ENCODE measurements at places on chromosomes 3 and 15.

DNA sequence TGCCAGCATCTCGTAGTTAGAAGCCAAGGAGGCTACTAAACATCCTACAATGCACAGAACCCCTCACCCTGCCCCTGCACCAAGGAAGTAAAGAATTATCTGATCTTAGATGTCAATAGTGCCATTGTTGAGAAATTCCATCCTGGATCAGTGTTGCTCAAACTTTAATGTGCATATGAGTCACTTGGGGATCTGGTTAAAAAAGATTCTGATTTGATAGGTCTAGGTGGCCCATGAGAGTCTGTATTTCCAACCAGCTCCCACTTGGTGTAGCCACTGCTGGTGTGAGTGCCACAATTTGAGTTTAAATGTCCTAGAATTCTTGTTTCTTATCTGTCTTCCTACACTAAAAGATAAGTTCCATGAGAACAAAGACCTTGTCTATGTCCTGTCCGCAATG lies 43.7 kb downstream of the TMEM45A start:
- no peak for DNase-seq

DNA sequence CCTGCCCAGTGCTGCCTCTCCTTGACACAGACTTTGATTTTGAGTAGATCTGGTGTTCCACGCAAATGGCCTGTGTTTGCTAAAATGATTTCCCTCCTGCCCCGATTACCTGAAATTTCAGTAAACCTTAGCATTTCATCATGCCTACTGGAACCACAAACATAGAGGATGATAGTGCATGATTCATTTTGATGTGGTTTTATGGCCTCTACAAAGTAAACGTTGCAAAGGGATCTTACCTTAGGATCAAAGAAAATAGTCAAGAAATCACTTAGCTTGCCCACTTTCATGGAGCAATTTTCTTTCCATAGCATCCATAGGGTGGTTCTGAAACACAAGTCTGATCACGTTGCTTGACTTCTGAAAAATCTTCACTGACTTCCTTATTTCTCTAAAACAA lies 524.6 kb upstream of the ATP11B start:
- DNase-seq = no peak

- DNase-seq = no peak
These were observed 76.3 kb upstream of the CCDC39 start for GRCh38 chr3:180755556-180755955.

GRCh38 chr3:18008706-18009368 lies 266.4 kb upstream of the TBC1D5 start:
- no peak for DNase-seq

GRCh38 chr3:191388823-191389222 lies 58.5 kb upstream of the UTS2B start:
- DNase-seq = no peak

- DNase-seq = no peak
These were observed 14.3 kb downstream of the ARL8B start for GRCh38 chr3:5136211-5136918.

- DNase-seq = no peak
These were observed 7.3 kb downstream of the FBLN2 start for GRCh38 chr3:13556207-13556606.

- DNase-seq = no peak
These were observed 39.4 kb downstream of the KPNA1 start for GRCh38 chr3:122475316-122475715.

DNA sequence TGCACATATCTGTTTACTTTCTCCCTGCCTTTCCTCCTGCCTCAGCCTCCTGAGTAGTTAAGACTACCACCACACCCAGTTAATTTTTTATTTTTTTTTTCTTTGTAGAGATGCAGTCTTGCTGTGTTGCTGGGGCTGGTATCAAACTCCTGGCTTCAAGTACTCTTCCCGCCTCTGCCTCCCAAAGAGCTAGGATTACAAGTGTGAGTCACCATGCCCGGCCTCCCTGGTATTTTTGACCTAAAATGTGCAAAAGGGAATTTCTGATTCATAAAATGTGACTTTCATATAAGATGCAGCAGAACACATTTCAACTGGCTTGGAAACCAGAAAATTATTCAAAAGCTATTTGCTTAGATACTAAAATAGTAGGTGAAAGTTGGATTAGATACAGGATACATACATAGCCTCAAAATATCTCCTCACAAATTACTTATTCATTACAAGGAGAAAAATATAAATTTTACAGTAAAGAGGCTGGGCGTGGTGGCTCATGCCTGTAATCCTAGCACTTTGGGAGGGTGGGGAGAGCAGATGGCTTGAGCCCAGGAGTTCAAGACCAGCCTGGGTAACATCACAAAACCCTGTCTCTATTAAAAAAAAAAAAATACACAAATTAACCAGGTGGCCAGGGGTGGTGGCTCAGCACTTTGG lies 32.0 kb downstream of the MAP4 start:
- no peak for DNase-seq

DNA sequence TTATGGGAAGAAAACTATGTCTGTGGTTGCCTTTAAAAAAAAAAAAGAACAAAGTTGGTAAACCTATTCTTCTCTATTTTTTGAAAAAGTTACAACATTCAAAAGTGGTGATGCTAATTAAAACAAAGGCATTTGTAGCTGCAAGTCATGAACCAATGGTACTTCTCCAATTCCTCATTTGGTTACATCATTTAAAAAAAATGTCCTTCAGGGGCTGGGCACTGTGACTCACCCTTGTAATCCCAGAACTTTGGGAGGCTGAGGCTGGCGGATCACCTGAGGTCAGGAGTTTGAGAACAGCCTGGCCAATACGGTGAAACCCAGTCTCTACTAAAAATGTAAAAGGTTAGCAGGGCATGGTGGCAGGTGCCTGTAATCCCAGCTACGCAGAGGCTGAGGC lies 574.6 kb downstream of the VGLL3 start:
- no peak for DNase-seq

GRCh38 chr3:185976100-185976499 lies 38.3 kb upstream of the TRA2B start:
- no peak for DNase-seq

DNA sequence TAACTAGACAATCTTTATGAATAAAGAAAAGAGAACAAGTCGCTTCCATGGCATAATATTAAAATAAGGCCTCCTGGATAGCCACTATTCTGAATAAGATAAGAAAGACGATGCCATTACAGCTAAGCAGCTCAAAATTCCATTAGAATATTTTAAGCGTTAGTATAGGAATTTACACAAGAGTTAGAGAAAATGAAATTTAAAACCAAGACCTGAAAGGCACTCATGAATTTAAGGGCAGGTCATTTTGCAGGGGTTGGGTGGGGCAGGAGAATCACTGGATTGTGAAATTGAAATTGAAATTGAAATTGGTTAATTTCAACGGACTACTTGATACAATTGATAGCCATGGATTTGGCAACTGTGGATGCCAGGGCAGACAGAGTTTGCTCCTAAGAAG lies 91.8 kb upstream of the GOLGA8J start:
- no peak for DNase-seq

DNA sequence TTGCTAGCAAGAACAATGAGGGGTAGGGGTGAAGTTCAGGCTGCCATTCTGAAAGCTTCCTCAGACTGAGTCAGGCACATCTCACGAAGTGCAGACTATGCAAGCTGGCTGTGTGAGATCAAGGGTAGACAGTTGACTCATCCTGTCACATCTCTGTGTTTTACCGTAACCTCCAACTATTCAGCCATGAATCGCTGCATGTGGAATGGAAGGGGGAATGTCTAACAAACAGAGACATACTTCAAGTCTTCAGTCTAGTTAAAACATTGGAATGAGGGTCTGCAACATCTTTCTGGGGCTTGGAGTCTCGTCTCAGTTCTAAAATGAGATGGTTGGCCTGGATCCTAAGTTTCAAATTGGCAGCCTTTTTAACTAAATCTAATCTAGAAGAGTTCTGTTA lies 25.9 kb downstream of the AGTR1 start:
- DNase-seq = no peak
